NCI-H1105 treated with DMSO at 0.1 percent for 48 hours (cell line): ENCODE measurements at places on chromosomes 3 and 15.

- no peak for DNase-seq
Measured at GRCh38 chr3:89332386-89332785, 225.0 kb downstream of the EPHA3 start.

- DNase-seq, result no peak
Measured at GRCh38 chr3:101549473-101549872, 12.2 kb upstream of the TRMT10C start.

DNA sequence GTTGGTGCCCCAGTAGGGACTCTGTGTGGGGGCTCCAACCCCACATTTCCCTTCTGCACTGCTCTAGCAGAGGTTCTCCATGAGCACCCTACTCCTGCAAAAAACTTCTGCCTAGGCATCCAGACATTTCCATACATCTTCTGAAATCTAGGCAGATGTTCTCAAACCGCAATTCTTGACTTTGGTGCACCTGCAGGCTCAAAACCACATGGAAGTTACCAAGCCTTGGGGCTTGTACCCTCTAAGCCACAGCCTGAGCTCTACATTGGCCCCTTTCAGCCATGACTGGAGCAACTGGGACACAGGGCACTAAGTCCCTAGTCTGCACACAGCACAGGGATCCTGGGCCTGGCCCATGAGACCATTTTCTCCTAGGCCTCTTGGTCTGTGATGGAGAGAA is 66.5 kb upstream of the VGLL3 start:
- DNase-seq, result no peak

DNA sequence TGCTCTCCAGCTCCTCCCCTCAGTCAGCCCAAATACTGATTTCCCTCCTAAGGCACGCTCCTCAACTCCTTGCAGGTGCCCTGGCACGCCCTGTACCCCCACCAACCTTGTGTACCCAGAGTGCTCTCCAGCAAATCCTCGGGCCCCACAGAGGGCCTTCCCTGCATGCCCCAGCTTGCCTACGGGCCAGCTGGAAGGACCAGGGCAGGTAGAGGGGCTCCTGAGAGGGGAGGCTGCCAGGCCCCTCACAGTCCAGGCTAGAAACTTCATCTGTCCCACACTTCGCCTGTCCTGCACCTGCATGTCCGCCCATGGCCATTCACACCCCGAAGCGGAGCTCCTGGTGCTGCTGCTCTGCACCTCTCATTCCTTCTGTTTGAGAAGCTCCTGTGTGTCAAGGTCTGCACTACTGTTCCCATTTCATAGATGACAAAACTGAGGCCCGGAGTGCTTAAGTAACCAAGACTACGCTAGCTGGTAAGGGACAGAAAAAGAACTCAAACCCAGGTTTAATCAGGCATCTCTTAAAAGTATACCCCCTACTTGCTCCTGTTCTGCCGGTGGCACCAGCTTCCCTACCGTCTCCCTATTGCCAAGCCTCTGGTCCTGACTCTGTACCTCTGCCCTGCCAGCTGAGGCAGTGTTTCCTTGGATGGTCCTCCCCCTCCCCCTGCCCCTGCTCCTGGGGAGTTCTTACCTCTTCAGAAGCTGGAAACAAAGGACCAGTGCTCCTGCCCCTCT is 35.6 kb downstream of the ZXDC start:
- no peak for DNase-seq

- no peak for DNase-seq
Measured at GRCh38 chr3:117748131-117748530, 1038.6 kb downstream of the TUSC7 start.

- no peak for DNase-seq
Measured at GRCh38 chr3:65971293-65972252, 67.1 kb downstream of the MAGI1 start.

DNA sequence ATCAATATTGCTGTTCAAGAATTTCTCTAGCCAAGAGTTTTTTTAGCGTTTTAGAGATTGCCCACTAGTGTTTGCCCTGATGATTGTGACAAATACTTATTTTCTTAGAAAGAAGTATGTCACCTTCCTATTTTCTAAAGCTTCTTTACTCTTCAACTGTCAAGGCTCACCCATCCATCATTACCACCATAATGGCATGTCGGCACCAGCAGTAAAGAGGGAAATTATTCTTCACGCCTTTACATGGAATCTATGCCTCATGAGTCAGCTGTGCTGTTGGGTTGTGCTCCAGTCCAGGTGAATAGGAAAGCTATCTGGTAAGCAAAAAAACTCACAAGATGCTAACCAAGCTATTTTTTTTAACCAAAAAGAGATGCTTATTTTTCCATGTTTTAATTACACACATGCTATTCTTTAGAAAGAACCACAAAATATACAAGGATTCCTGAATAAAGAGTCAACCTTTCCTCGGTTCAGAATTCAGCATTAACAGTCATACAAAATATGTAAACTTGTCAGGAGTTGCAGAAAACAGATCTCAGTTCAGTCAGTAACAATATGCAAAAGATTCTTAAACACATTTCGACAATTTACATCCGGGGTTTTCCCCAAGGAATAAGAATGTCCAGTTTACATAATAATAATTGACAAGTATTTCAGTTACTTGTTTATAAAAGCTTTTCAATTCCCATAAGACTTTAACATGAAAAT is 128.0 kb downstream of the ATP8B4 start:
- DNase-seq, result no peak

DNA sequence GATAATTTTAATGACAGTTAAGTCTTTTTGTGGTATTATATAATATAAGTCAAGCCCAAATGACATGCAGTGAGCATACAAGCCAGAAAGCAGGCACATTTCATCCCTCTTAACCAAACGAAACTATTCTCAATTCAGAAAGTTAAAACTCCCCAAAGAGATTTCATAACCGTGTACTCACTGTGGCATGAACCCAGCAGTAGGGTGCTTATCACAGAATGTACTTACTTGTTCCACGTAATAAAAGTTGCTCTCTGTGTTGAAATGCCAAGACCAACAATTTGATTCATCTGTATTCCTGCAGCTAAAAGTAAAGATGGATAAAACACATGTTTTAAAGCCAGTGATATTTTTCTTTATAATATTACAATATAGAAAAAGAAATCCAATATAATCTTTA is 12.1 kb downstream of the GK5 start:
- no peak for DNase-seq

DNA sequence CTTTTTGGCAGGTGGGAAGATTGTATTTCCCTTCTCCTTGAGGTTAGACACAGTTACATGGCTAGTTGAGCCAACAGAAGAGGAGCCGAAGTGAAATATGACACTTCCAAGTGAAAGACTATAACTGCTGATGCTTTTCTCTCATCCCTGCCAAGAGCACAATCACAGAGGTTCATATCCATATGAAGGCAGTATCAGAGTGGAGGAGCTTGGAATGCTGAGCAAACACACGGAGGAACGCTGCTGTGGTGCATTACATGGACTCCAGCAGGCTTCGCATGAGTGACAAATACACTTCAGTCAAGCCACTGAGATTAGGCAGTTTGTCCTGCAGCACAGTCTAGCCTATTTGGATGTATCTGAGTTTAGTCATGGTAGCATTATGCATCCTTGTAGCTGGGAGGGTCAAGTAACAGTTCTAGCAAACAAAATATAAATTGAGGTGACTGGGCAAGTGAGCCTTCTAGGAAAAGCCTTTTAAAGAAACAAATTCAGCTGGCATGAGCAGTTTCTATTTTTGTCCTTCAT is 5.4 kb downstream of the IQCF6 start:
- peak; percentile 1 for DNase-seq
